ENCODE measurements at places on chromosomes 7 and 10. TPM values are rescaled to one million over a fixed set of nuclear protein-coding genes. Genes with fewer than 3 reads are reported as not detected.

GRCh38 chr7:2431260-2431867 lies 28.0 kb downstream of the CHST12 start:
- no peaks in the 10 kb centered on the region for H3K27me3 ChIP-seq
- no peak overlapping the region for H3K4me3 ChIP-seq
- peaks cover 3% of the 10 kb centered on the region for H3K36me3 ChIP-seq
- peak; percentile 52 for DNase-seq

CTAGE4 gene
- total RNA-seq, result 1.5 TPM

GRCh38 chr10:45058580-45058979 lies 57.9 kb downstream of the ZNF22 start:
- DNase-seq, result no peak
- H3K27ac ChIP-seq, result no peak overlapping the region
- H3K4me3 ChIP-seq, result no peak overlapping the region
- no peaks in the 10 kb centered on the region for H3K36me3 ChIP-seq
- peaks cover 17% of the 10 kb centered on the region for H3K27me3 ChIP-seq
- H3K4me1 ChIP-seq, result peaks cover 10% of the 10 kb centered on the region

DNA sequence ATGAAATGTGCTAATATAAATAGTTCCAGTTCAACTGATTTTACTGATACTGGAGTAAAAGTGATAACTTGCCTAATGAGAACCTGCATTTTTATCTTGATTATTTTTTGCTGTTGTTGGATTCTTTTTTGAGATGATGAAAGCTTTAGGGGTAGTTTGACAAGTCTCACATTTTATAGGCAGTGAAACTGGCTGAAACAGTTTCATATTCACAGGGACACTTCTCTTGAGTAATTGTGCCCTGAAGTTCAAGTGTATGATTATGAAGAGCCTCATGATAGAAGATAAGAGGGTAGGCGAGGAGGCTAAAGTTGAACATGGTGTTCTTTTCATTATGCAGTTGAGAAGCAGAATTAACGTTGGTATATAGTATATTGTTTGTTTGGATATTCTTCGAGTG lies 5.1 kb downstream of the AUTS2 start:
- peaks cover 11% of the 10 kb centered on the region for H3K4me1 ChIP-seq
- no peak overlapping the region for H3K4me3 ChIP-seq
- H3K27ac ChIP-seq, result no peak overlapping the region
